ENCODE measurements at places on chromosomes 11 and 22. TPM values are rescaled to one million over a fixed set of nuclear protein-coding genes. Genes with fewer than 3 reads are reported as not detected.

DNA sequence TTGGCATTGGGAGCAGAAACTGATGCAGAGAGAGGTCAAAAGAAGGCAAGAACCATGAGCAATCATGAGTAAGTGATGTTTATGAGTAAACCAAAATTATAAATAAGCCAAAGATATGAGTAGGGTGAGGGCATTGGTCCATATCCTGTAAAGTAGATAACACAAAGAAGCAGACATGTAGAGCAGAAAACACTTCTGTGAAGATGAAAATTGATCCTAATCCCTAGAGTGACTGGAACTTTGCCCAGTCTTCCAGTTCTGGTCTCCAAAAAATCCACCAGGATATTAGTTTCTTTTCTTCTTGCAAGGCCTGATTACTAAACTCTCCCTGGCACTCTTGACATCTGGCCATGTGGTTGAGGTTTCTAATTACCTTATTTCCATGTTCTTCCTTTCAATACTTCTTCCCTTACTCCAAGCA lies 13.7 kb upstream of the DRD2 start:
- no peak for DNase-seq

DNA sequence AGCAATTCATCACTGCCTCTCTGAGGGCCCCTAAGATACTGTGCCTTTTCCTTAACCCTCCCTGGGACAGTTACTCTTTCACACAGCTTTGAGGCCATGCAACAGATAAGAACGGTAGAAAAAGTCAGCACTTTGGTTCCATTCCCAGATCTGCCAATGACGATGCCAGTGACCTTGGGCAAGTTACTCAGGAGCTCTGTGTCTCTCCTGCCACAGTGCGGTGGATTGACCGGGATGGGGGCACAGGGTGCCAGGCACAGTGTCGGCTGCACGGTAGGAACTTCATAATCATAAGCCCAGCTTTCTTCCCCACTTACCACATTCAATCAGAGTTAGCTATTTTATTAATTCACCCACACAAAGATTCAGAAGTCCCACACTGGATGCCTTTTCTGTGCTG lies 1041.8 kb downstream of the TBC1D22A start:
- DNase-seq = no peak

GRCh38 chr22:28332410-28332809 lies 347.2 kb downstream of the TTC28 start:
- DNase-seq = no peak

DNA sequence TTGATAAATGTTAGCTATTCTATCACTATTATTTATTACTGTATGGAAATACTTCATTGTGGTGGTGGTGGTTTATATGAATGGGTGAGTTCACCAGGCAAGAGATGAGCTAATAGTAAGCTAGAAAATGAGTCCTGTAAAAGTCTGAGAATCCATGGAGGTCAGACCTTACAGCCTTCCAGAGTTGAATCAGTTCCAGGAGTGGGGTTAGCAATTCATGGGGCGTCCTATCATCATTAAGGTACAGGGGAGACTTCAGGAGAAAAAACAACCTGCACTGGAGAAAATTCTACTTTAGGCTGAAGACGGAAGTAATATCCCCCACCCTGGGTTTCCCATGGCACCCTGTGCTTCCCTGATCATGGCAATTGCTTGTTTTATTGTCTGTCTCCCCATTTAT lies 6.5 kb downstream of the SYT13 start:
- no peak for DNase-seq

DNA sequence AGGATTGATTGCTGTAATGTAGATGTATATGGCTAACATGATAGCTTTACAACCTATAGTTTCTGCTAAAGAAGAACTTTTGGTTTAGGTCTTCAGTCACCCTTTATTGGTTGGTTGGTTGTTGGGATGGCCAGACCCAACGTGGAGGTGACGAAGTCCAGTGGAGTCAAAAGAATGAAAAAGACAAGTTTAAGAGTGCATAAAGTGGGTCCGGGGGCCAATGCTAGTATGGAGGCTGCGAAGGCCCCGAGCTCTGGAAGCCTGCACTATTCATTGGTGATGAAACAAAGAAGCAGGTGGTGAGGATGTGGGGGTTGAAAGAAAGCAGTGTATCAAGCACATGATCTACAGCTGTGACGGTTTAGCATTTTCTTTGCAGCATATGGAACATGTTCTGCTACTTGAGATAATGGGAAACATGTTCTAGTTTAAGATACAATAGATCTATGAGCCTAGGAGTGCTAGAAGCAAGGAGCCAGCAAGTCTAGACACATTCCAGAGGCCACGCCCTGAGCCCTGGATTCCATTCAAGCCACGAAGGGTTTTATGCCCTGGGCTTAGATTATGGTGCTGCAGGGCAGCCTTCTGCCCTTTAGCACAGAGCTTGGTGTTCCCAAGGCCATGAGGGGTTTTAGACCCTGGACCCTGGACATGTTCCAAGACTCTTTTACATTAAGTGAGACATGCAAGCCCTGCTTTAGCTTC lies 6.3 kb downstream of the TCP11L1 start:
- DNase-seq = no peak

GRCh38 chr11:10667521-10667885 lies 26.1 kb downstream of the IRAG1 start:
- DNase-seq = no peak

- DNase-seq = no peak
Measured at GRCh38 chr11:113529606-113530005, 54.4 kb upstream of the DRD2 start.

DNA sequence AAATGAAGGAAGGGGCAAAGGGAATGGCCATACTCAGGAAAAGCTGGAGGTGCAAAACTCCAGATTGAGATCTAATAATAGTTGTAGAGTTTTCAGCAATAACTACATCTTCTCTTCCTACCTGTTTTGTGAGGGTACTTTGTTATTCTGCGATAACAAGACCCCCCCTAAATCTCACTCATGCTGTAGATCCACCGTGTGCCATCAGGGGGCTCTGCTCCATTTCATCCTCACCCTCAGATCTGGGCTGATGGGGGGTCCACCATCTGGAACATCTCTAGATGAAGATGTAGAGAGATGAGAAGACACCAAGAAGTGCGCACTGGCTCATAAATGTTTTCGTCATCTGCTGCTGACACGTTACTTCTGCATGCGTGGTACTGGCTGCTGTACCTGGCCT lies 135.9 kb upstream of the KIRREL3 start:
- DNase-seq = no peak

- no peak for DNase-seq
Measured at GRCh38 chr11:8101421-8101820, 20.4 kb downstream of the TUB start.

DNA sequence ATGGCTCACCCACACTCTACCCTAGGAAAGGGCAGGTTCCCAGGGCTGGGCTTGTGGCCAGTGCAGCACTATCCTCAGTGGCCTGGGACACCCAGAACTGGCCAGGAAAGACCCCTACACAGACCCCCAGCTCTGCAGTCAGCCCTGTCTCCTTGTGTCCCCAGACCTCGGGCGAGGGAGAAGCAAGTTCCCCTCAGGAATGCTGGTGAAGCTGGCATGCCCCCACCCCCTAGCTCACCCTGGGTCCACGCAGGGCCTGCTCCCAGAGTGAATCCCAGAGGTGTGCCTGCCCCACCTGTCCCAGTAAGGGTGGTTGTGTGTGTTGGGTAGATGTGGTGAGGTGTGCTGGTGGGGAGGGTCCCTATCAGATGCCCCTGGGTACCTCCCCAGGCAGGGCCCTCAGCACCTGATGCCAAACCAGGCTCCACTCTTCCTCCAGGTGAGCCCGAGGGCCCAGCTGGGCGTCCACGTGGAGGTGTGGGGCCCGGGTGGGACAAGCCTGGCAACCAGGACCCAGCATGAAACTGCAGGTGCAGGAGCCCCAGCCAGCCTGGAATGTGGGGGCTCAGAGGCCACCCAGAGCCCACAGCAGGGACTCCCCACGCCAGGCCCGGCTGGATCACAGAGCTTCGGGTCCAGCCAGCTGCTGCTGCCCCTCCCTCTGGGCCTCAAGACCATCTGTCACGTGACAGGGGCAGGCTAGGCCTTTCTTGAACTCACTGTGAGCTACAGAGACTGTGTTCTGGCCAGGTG lies 48.4 kb upstream of the KCNQ1OT1 start:
- no peak for DNase-seq

- no peak for DNase-seq
Measured at GRCh38 chr11:116913000-116913399, 75.6 kb upstream of the APOA1 start.

- no peak for DNase-seq
Measured at GRCh38 chr11:32081129-32081641, 9.7 kb upstream of the RCN1 start.

DNA sequence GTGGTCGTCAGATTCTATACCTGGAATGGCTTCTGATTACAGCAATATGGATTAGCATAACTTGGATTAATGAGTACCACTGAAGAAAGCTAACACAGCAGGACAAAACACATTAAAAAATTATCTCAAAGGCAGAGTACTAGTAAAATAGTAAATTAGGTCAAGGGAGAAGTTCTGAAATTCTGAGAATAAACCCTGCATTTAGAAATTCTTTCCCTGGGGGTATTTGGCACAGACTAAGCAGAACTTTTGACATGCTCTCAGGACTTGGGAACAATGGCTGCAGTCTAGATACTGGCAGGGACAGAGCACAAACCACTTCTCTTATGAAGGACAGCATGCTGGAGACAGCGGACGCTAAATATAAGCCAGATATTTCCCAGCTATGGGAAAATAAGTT lies 85.6 kb upstream of the GRIA4 start:
- DNase-seq = no peak

DNA sequence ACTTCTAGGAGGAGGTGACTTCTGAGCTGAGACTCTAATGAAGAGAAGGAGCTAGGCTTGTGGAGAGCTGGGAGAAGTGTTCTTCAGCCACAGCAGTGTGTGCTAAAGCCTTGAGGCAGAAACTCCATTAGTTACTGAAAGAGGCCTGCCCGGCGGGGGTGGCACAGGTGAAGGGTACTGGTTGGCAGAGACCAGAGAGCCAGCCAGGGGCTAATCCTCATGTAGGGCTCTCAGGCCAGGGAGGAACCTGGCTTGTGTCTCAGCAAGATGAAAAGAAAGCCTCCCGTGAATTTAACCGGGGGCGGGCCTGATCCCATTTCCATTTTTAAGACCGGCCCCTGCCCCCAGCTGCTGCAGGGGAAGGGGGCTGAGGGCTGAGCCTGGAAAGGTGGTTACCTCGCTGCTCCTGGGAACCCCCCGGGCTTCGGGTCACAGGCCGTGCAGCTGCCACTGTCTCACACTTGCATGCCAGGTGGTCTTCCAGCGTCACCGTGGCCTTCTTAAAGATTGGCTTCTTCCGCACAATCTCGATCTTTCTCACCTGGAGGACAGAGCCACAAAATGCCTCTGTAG lies 15.0 kb downstream of the PDGFB start:
- no peak for DNase-seq

DNA sequence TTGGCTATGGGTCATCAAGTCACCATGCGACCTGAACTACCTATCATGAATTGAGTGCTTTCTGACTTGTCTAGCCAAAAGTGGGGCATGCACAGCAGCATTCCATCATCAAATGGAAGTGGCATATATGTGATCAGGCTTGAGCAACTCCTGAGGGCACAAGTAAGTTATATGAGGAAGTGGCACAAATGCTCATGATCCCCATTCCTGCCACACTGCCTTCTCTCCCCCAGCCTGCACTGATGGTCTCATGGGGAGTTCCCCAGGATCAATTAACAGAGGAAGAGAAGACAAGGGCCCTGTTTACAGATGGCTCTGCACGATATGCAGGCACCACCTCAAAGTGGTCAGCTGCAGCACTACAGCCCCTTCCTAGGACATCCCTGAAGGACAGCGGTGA lies 21.8 kb downstream of the MS4A4E start:
- no peak for DNase-seq

DNA sequence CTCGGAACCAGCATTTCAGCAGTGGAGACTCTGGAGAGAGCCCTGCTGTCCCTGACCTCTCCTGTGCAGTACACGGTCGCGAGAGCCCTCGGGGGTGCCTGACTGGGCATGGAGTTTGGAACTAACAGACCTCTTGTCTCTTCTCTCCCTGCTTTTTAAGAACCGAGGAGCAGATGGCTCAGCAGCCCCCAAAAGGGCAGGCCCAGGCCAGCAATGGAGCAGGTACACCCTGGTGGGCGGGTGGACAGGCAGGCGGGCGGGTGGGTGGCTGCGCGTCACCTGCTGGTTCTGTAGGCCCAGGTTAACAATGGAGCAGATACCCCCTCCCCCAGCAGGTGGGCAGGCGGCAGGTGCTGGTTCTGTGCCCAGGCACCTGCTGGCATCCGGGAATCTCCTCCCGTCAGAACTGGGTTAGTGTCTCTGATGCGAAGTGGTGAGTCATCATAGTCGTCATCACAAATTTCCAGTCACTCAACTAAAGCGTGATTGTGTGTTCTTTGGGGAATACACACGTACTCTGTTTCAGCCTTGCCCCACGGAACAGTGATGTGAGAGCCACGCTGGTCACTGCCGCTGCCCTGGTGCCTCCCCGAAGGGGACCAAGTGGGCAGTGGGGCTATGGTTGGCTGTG lies 41.1 kb downstream of the GRAMD4 start:
- DNase-seq = no peak

DNA sequence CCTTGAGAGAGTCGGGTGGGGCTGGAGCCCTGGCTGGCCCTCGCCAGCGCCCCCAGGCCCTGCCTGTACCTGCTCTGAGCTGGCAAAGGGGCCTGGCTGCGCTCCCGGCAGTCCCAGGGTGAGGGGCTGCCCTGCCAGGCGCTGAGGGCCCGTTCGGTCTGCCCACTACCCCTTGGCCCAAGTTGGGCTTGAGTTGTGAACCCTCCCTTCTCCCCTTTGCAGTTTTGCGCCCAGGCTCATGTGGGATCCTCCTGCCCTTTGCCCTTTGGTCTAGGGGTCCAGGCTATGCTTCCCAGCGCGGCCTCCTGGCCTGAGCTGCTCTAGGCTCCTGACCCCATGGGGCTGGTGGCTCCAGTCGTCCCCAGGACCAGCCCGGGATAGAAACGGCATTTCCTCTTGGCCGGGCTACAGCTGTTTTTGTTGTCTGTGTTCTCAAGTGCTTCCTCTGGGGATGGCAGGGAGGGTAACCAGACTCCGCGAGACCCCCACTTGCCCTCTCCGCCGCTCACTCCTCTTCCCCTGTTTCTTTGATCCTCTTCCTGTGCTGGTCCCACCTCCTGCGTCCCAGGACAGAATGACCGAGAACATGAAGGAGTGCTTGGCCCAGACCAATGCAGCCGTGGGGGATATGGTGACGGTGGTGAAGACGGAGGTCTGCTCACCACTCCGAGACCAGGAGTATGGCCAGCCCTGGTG lies 34.9 kb downstream of the PRDM11 start:
- no peak for DNase-seq

GRCh38 chr22:43911351-43911750 lies 12.3 kb upstream of the PNPLA3 start:
- DNase-seq = no peak

SLC29A2 gene
- total RNA-seq = 14.2 TPM

PICK1 gene
- 52.4 TPM for total RNA-seq

OR4C5 gene
- total RNA-seq = not detected

CALCB gene
- total RNA-seq = 4.2 TPM

KBTBD4 gene
- total RNA-seq = 6.7 TPM

BBOX1 gene
- total RNA-seq = not detected

IGSF9B gene
- 3.3 TPM for total RNA-seq

MS4A12 gene
- not detected for total RNA-seq

SLC22A6 gene
- total RNA-seq = not detected

MPPED2 gene
- total RNA-seq = 3.1 TPM

All from body of pancreas (tissue), 4 donors.